ENCODE measurements at places on chromosomes 7 and 10. TPM values are rescaled to one million over a fixed set of nuclear protein-coding genes. Genes with fewer than 3 reads are reported as not detected.

DNA sequence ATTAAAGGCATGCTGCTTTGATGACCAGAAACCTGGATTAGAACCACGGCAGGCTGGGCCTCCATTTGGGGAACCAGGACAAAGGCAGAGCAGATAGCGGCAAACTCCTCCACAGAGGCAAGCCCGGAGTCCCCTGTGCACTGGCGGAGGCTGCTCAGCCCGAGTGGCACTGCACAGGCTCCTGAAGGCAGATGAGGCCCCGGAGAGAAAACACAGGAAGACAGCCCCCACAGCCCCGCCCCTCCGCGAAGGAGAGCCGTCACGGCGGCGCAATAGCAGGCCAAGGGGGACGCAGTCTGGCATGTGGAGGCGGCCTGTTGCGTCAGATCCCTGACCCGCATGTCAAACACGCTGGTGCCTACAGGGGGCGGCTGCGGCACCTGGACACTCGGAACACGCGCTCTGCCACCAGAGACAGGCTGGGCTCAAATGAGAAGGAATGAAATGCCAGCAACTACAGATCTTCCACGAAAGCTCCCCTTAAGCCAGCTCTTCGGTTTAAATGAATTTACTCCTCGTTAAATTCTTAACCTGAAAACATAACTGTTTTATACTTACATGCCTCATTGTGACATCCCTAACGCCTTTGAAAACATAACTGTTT, 128.5 kb downstream of the MAD1L1 start:
- DNase-seq, result peak; percentile 87

ZNF736 gene
- 6.0 TPM for total RNA-seq

SLC39A12 gene
- not detected for total RNA-seq

PDK4 gene
- total RNA-seq, result 227 TPM

TMEM26 gene
- not detected for total RNA-seq

CHAT gene
- total RNA-seq, result not detected

- DNase-seq, result no peak
Observed at GRCh38 chr7:116772926-116773749, 89.2 kb upstream of the CAPZA2 start.

- no peak for DNase-seq
Observed at GRCh38 chr7:53003653-53004445, 31.6 kb upstream of the POM121L12 start.

ARHGEF5 gene
- total RNA-seq, result 3.5 TPM

GRCh38 chr10:116718058-116718457, 24.3 kb downstream of the HSPA12A start:
- no peak for DNase-seq

GRCh38 chr7:108086546-108086945, 43.6 kb downstream of the LAMB4 start:
- no peak for DNase-seq

HYAL4 gene
- not detected for total RNA-seq
